A172 (cell line): ENCODE measurements at places on chromosomes 7 and 10. TPM values are rescaled to one million over a fixed set of nuclear protein-coding genes. Genes with fewer than 3 reads are reported as not detected.

GRCh38 chr7:35257251-35258124, 3.6 kb upstream of the TBX20 start:
- DNase-seq: no peak

NPSR1 gene
- not detected in 2 replicates for total RNA-seq

GRCh38 chr10:71300555-71301370, 18.3 kb upstream of the SLC29A3 start:
- no peak for DNase-seq

CC2D2B gene
- 0.09 and 0.12 TPM in 2 replicates for total RNA-seq

GRCh38 chr7:26200444-26201246, at the start of gene HNRNPA2B1:
TSS of gene HNRNPA2B1 (minus strand) at chr7:26200746. CDS start at chr7:26200577, 169 bp downstream.
- peak; percentile 99 for DNase-seq

C10orf62 gene
- 0.38 TPM in 1 of 2 replicates, not detected in the other for total RNA-seq

DNA sequence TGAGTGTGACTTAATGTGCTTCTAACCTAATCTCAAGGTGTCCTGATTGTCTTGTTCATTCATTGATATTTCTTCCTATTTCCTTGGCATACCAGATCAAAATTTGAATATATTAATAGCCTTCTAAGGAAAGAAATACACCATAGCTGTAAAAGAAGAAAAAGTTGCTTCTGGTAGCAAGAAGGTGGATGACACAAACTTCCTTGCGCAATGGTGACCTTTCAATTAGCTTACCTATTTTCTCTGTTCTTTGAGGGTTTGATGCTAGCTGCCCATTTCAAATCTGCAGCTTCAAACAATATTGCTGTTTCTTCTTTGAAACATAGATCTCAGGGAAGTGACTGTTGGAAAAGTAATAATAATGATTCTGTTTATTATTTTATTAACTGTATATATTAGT, 108.8 kb downstream of the ADAM22 start:
- no peak for DNase-seq

GRCh38 chr7:107446531-107446930, 23.3 kb upstream of the GPR22 start:
- DNase-seq: peak; percentile 4
